Esophagus mucosa (tissue), 1 donor: ENCODE measurements at places on chromosomes 5 and 9.

DNA sequence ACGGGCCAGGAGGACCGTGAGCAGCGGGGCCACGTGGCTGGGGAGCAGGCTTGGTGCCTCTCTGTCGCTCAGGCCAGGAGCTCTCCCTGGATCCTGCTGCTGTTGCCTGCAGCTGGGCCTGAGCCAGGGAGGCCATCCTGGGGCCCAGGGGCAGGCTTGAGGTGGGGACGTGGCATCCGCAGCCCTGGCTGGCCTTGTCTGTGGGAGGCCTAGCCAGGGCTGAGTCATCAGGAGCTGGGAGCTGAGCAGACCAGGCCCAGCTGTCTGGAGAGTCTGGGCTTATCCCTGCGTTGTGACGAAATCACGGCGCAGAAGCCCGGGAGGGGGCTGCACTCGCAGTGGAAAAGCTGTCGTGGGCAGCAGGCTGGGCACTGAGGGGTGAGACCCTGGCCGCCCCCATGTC lies 138.8 kb upstream of the COL5A1 start:
- peak; percentile 65 for ATAC-seq

DNA sequence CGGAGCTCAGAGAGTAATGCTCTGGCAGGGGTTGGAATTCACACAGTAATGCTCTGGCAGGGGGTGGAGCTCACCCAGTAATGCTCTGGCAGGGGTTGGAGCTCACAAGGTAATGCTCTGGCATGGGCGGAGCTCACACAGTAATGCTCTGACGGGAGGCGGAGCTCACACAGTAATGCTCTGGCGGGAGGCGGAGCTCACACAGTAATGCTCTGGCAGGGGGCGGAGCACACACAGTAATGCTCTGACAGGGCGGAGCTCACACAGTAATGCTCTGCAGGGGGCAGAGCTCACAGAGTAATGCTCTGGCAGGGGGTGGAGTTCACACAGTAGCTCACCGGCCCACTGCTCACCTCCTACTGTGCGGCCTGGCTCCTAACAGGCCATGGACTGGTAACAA lies 47.2 kb upstream of the LPCAT1 start:
- no peak for ATAC-seq

- peak; percentile 63 for ATAC-seq
Measured at GRCh38 chr5:141757402-141757801, 75.4 kb upstream of the ARAP3 start.

- ATAC-seq: no peak
Measured at GRCh38 chr5:123665822-123666371, 153.9 kb downstream of the CSNK1G3 start.

GRCh38 chr9:136964171-136964689 lies 12.2 kb downstream of the LCN12 start:
- peak; percentile 46 for ATAC-seq

GRCh38 chr5:41617843-41618515 lies 107.6 kb upstream of the PLCXD3 start:
- ATAC-seq: no peak

DNA sequence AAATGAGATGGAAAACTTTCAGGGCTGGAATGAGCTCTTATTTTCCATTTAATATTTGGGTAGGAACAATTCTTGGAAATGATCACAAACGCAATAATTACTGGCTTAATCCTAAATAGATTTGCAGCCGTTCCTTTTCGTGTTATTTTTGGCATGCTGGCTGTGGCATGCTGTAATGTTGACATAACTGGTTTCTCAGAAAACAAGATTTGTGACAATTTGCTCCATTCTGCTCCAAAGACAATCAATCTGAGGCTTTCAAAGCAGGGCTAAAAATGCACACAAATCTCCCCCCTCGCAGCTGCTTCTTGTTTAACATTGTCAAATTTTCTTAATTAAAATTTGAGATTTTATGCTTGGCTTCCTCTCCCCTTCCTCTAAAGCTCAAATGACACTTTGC lies 151.2 kb downstream of the TTC39B start:
- no peak for ATAC-seq

DNA sequence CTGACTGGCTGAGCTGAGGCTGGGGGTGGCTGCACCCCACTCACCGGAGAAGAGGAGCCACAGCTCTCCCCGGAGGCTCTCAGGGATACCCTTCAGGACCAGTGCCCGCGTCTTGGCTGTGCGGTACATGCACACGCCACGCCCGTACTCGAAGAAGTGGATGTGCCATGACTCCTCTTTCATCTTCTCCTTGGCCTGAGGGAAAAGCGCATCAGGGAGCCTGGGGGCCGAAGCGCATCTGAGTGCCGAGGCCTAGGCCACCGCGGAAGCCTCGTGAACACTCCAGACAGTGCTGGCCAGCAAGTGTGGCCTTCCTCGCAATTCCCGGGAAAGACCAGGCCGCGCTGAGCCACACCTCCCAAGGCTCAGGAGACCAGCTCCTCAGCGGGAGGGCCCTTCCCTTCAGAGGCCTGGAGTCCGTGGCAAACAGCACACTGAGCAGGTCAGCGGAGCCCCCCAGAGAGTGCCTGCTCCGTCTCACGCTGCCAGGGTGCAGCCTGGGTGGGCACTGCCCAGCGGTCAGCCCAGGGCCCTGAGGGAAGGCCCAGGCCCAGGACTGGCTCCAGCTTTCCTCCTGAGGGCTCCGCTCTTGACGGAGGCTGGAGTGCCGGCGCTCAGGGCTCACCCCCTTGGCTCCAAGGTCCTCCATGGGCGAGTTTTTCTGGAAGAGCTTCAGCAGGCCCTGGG lies 20.5 kb upstream of the MRNIP start:
- no peak for ATAC-seq

DNA sequence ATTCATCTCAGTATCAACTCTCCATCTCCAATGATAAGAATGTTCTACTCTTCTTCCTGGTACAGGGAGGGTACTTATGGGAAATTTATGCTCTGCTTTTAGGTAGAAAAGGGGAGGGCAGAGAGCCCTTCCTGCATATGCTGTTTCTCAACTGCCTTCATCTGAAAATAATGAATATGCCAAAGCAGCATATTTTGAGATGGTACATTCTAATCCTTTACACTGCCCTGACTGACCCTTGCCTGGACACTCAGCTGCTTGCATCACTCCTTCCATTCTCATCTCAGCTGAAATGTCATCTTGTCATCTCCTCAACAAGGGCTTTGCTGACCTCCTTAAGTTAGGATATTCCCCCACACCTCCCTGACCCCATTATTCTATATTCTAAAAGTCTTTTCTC lies 68.5 kb downstream of the ALDH7A1 start:
- no peak for ATAC-seq

GRCh38 chr9:27209034-27209433 lies 87.9 kb downstream of the EQTN start:
- no peak for ATAC-seq

DNA sequence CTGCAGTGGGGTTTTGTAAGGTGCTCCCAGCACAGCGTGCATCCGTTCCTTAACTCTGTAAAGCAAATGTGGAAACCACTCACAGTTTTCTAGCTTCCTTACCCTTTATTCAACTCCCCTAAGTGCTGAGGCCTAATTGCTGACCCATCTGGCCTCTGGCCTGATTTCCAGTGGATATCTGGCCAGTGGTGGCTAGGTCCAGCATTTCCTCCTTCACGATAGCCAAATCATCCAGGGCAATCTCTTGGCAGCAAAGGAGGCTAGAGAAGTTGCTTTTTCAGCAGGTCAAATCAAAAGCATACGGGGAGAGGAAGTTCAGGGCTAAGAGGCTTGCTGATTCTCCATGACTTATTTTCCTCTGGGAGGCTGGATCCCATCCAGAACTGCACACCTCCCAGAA lies 286.3 kb upstream of the VLDLR start:
- no peak for ATAC-seq

DNA sequence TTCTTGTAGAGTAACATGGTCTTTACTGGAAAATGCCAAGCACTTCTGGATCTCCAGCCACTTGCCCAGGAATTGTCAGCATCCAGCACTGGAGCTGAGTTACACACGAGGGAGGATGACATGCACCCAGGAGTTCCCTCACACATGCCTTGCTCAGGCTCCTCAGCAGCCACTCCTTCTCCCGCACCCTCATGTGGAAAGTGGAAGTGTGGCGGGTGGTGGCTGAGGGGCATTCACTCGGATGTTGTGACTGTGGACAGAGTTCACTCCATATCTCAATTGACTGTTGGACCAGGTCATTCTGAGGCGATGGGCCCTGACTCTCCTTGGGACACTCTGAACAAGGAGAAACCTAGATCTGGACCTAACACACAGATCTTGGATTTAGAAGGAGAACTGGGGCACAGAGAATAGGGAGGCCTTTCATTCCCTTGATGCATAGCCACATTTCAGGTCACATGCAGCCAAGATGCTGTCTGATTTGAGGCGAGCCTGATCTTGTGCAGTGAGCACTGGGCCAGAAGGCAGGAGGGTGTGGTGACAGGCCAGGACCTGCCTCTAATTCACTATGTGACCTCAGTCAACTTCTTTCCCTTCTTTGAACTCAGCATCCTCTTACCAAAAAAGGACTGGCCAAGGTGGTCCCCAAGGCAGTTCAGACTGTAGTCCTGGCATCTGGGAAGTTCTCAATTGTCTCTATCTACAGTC lies 62.1 kb downstream of the CYSTM1 start:
- ATAC-seq: peak; percentile 85

- no peak for ATAC-seq
Measured at GRCh38 chr9:121232251-121232650, 30.6 kb upstream of the RAB14 start.

DNA sequence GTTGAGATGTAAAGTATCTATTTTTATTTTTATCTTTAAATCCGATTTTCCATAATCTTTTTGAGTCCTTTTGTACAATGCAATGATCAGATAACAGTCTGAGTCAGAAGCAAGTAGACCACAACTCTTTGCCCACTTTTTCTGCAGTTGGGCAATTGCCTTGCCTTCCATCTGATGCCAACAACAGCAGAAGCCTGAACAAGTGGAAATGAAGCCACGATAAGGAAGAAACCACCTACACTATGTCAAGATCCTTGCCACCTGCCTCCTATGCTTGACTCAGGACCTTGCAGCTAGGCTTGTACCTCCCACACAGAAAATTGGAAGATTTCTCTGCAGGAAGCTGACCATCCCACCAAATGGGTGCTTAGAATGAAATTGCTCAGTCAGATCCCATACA lies 78.6 kb downstream of the ANXA1 start:
- ATAC-seq: no peak

- no peak for ATAC-seq
Measured at GRCh38 chr5:170270293-170271069, 27.1 kb downstream of the LCP2 start.

GRCh38 chr9:83978992-83979811 lies 813 bp downstream of the HNRNPK start:
- ATAC-seq: peak; percentile 65

DNA sequence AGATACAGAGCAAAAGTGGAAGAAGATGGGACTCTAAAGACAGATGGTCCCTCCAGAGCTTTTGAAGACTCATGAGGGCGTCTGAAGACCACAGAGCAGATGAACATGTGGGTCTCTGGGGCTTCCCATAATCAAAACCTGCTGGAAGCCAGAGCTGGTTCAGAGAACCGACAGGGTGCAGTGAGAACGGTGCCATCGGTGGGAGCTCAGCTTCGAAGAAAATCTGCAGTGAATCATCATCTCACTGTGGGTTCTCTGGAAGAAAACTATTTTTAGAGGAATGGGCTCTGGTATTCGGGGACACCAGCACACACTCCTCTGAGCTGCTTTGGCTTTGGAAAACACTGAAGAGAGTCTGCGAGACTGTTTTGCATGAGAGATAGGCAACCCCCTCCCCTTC lies 222.4 kb upstream of the PANK3 start:
- no peak for ATAC-seq

- ATAC-seq: no peak
Measured at GRCh38 chr9:133589454-133590227, 19.5 kb downstream of the FAM163B start.

DNA sequence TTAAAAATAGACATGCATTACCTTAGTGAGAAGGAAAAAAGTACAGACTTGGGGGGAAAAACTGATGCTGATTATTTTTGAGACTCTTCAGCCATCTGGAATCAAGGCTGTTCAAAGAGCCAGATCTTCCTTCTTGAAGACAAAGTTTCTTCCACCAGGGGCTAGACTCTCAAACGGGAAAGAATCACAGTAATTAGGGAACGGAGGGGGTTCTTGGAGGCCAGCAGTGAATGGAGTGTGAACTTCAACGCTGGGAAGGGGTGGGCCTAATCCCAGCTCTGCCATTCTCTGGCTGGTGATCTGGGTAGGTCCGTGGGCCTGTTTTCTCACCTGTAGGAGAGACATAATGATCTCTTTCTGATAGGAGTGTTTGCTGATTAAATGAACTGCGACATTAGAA lies 21.1 kb upstream of the LHX2 start:
- ATAC-seq: no peak

DNA sequence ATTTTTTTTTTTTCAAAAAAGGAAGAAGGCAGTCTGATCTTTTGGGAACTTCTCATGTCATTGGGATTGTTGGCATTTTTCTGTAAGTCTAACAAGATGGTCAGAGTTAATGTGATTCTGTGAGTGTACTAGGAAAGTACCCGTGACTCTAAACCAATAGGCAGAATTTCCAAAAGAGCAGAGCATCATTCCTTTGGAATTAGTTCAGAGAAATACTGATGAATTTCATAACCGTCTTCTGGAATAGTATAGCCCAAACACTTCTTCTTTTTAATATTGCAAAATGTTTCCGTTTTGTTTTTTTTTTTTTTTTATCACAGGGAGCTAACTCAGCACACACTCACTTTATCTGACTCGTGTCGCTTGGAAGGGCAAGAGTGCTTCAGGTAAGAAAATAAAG lies 407.4 kb downstream of the DTWD2 start:
- no peak for ATAC-seq

GRCh38 chr5:16180789-16181082 lies 1.1 kb upstream of the MARCHF11 start:
- ATAC-seq: no peak

GRCh38 chr5:112548246-112548881 lies 129.3 kb upstream of the EPB41L4A start:
- no peak for ATAC-seq

GRCh38 chr9:129194221-129194620 lies 16.2 kb upstream of the IER5L start:
- ATAC-seq: no peak

DNA sequence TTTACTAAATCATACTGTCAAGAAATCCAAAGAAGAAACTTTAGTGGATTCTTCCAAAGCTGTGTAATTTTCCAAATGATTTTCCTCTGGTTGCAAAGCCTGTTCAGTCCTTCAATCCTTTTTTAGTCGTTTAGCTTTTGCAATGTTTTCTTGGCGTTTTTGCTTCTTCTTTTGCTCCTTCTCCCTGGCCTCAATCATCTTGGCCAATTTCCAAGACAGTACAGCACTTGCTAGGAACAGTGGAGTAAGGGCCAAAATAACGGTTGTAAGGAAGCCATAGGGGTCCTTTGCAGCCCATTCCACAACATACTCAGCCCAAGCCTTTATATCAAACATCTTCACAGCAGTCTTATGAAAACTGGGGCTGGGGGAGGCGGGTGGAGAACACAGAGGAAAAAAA lies 2.4 kb downstream of the SMIM15 start:
- no peak for ATAC-seq

DNA sequence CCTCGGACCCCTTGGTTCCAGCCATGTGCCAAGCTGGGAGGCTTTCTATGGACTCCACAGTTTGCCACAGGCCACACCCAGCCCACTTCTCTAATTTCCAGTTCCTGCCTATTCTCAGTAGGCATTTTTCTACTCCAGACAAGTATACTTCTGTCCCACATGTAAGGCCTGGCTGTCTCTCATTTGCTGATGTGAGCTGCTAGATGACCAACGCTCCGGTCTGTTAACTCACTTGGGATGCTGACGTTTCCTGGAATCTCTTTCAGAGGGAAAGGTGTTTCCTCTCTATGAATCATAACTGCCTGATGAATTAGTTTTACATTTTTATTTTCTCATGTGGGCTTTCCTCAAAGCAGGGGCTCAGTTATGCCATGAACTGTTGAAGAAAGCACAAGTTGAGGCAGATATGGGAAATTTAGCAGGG lies 36.3 kb downstream of the ERGIC1 start:
- peak; percentile 70 for ATAC-seq

GRCh38 chr5:80193401-80193800 lies 62.4 kb downstream of the SERINC5 start:
- no peak for ATAC-seq
